ENCODE measurements at places on chromosomes 6 and 20.
A peak's percentile ranks its signal among the peaks of the same experiment; 100 is the strongest.

DNA sequence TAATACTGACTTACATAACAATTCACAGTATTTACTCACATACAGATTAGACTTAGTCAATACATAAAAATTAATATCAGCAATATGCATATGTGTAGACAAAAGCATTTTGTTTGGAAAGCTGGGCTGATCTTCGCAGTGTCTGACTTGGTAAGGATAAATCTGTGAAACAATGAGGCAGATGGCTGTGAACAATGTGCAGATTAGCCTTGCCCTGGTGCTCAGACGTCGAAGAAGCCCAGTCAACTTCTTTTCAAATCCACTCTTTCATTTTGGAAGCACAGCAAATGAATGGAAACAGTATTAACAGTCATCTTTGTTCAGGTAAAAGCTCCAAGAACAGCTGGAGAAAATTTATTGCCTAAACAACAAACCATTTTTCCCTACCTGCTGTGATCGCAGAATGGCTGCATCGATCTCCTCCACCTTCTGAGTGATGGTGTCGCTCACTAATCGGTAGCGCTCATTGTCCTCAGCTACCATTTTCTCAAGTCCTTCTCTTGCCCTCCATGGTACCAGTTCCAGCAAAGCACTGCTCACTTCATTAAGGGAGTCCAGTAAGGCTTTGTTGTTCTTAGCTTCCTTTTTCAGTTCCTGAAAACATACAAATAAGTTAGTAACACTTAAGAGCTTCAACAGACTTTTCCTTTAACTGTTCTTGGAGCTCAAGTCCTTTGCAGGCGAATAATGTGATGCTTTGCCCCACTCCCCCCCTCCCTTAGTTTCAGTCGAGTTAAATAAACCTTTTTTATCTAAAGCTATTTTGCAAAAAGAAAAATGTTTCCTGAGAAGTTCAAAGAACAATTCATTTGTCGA is 116.5 kb downstream of the DST start:
- DNase-seq = no peak

DNA sequence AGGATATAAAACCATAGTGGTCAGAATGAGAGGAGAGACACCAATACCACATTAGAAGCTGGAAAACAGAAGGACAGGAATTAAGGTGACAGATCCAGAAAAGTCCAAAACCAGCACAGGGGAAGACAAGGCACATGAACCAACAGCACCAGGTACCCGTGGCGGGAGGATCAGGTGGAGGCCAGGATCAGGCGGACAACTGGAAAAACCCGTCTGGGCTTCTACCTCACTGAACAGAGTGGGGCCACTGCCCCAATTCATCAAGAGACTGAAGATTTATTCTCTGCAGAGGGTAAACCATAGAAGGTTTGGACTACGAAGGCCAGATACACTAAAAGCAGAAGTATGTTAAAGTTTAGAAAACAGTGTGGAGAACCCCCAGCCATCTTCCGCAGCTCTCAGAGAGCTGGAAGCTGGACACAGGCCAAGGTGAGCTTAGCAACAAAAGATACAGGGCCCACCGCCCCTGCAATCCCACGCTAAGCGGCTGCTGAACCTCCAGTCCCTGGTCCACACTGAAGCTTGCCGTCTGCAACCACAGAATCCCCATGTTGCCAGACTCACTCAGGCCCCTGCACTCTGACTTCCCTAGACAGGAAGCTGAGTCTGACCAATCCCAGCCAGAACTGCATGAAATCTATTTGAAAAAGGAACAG is 29.9 kb downstream of the ABHD12 start:
- DNase-seq = peak; percentile 57

- DNase-seq = no peak
Observed at GRCh38 chr6:140256248-140256647, 881.8 kb upstream of the CITED2 start.

DNA sequence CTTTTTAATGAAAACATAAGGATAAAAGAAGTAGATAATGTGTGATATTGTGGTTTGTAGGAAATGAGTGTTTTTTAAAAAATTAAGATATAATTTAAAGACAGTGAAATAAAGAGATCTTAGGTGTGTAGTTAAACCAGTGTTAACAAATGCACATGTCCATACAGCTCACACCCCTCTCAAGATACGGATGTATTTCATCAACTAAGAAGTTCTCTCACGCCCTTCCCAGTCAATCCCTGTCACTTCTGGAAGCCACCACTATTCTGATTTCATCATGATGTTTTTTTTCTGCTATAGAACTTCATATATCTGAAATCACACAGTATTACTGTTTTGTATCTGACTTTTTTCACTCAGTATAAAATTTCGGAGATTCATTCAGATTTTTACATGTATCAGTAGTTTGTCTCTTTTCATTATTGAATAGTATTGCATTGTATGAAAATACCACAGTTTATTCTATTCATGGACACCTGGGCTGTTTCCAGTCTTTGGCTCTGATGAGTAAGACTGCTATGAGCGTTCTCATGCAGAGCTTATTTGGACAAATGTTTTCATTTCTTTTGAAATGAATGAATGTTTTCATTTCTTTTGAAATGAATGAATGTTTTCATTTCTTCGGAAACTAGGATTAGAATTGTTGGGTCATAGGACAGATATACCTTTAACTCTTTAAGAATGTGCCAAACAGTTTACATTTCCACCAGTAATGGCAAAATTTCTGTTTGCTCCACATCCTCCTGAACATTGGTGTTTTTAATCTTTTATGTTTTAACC is 49.7 kb upstream of the ELOVL5 start:
- DNase-seq = no peak

DNA sequence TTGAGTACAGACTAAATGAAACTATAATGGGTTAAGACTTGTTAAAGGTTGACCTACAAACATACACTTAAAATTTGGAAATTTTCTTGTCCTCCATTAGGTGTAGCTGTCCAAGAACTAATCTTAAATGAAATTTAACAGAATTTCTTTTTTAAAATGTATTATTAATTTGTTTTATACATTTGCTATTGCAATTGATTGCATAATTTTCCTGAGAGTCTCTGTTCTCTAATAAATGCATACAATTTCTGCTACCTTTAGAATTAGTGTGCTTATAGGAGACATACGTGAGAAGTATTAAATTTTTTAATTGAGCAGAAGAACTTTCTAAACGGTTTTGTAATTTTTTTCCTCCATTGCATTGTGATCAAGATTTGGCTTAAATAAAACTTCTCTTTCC is 1.5 kb downstream of the FAM135A start:
- DNase-seq = no peak

- DNase-seq = no peak
Observed at GRCh38 chr6:16511040-16511660, 250.1 kb downstream of the ATXN1 start.

DNA sequence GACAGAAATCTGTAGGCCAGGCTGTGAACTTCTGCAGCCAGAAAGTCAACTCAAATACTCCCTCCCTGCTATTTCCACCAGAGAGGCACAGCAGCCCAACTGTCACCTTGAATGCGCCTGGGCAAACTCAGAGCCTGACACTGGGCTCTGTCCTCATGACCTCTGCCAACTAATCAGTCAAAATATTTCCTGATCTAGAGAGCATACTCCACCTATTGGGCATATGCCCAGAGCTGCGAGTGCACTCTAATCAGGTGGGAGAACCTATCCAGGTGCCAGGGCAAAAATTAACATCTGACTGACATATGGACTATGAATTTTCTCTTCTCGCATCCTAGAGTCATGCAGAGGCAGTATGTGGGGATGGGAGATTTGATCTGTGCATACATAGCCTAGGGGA is 406.3 kb upstream of the RUNX2 start:
- DNase-seq = no peak

DNA sequence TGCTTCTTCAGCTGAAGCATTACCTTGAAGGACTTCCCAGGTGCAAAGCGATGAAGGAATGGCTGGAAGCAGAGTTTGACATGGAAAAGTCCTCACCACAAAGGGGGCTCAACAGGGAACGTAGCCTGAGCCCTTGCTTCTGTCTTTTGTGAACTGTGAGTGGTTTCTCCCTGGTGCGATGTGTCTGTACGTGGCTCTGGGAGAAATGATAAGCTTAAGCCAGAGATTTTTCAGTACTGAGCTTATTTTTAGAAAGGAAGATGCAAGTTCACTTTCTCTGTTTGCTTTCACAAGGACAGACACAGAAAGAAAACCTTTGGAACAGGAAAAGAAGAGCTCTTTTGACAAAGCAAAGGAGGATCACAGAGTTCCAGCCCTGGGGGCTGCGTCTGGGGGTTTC is 79.4 kb downstream of the DACT2 start:
- DNase-seq = no peak

GRCh38 chr6:41878961-41879405 is 16.2 kb downstream of the USP49 start:
- no peak for DNase-seq

- no peak for DNase-seq
Observed at GRCh38 chr6:89161326-89162046, 15.6 kb downstream of the PM20D2 start.
